HFFc6 (cell line): ENCODE measurements at places on chromosomes 5 and 9.

- peak; percentile 75 for DNase-seq
Measured at GRCh38 chr5:13567819-13568218, 376.7 kb downstream of the DNAH5 start.

DNA sequence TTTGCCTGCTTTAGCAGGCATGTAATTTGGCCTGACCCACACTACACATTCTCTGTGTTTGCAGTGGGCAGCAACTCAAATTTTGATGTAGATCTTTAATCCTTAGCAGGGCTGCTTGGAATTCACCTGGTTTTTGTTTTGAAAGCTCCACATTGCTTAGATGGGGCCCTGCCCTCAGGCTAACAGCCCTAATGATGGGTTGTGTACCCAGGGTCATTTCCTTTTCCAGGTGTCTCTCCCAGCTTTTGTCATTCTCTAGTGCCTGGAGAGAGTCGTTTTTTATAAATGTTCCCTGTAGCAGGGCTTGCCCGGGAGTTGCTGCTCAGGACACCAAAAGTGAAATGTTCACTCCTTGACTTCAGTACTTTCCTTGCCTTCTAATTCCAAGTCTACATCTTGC lies 126.3 kb downstream of the TRIO start:
- DNase-seq: no peak

- DNase-seq: no peak
Measured at GRCh38 chr9:76194896-76195295, 199.3 kb downstream of the RFK start.

DNA sequence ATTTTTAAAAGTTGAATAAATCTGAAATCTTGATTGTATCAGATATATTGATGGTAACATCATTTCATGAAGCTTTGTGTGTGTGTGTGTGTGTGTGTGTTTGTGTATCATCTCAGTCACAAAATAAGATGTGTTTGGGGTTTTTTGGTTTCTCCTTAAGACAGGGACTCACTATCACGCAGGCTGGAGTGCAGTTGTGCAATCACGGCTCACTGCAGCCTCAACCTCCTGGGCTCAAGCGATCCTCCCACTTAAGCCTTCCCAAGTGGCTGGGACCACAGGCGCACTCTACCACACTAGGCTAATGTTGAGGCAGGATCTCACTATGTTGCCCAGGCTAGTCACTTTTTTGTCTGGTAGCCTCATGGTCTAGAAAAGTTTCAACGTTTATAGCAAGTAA lies 83.4 kb upstream of the DMRT1 start:
- DNase-seq: no peak

- DNase-seq: peak; percentile 59
Measured at GRCh38 chr9:5442400-5443011, 4.8 kb upstream of the PLGRKT start.

DNA sequence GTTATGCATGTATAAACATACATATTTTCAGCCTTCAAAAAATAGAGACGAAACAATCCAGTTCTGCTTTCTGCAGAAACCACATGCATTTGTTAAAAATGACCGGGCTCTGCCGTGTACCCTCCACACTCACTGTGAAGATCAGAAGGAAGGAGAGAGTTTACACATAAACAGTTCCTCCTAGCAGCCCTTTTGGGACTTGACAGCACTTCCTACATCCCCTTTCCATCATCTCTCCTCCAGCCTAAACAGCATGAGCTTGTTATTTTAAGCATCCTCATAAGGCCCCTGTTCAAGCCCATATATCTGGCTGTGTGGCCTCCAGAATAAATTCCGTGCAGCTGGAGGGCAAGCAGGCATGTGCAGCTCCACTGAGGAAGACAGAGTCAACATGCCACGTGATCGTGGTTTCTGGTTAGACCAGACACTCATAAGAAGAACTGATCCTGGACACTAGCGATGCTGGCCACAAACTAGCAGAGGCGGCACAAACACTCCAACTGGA lies 42.2 kb downstream of the NIPAL4 start:
- no peak for DNase-seq

DNA sequence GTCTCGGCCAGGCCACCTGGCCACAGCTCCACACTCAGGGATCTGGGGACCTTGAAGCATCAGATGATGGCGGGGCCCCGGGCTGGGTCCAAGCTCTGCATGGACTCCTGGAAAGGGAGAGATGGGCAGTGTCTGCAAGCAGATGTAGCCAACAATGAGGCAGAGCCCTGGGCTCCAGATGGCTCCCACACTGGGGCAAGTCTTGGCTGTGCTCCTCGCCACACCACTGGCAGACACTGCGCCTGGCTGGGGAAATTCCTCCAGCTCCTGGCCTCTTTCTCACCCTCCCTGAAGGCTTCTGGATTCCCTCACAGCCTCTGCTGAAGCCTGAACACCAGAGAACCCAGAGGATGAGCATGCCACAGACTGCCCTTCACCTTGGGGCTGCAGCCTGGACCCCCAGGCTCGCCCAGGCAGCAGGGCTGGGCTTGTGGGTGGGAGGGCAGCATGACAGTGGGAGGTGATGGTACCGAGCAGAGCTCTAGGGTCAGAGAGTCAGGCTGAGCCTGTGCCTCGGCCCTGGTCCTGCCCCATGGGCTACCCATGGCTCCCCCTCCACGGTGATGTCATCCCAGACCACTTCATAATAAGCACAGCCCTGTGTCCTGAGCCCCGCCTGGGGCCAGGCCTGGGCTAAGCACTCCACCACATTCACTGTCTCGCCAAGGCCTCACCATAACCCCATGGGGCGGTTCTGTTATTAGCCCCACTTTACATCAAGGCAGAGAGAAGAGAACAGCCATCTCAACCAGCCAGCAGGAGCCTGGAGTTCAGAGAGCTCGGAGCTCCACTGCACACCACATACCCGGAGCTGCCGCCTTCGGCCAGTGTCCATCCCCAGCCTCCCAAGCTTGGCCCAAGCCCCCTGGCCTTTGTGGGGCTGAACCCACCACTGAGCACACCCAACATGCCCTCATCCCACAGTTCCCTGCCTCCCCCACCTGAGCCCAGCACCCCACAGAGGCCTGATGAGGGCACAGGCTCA lies 62.2 kb upstream of the ADAMTS2 start:
- peak; percentile 22 for DNase-seq

DNA sequence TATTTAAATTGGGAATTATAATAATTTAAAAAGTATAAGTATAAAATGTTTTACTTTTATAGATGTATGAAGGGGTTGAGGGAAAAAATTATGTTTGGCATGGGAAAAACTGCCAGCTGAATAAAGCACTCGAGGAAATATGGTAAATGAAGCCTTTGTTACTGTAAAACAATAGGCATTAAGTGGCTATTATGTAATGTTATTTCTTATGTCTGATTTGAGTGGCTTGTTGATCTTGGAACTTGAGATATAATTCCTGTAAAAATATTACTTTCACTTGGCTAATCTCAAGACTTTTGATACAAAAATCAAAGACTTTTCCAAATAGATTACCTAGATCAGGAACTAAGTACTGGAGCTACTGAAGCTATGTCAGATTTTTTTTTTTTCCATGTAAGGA lies 182.9 kb downstream of the CD180 start:
- DNase-seq: no peak

DNA sequence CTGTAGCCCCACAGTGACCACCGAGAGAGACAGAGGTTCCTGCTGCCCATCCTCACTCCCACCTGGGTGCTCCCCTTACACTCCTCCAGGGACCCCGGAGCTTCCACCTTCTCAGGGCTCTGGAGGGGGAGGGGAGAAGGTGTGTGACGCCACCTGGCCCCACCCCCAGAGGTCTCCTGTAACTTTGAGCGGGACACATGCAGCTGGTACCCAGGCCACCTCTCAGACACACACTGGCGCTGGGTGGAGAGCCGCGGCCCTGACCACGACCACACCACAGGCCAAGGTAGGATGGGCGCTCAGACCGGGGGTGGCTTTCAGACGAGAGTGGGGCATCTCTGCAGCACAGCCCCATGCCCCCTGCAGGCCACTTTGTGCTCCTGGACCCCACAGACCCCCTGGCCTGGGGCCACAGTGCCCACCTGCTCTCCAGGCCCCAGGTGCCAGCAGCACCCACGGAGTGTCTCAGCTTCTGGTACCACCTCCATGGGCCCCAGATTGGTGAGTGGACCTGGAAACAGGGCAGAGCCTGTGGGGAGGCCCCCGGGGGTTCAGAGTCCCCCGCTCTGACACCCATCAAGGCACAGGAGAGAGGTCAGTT lies 4.5 kb downstream of the MAMDC4 start:
- no peak for DNase-seq

DNA sequence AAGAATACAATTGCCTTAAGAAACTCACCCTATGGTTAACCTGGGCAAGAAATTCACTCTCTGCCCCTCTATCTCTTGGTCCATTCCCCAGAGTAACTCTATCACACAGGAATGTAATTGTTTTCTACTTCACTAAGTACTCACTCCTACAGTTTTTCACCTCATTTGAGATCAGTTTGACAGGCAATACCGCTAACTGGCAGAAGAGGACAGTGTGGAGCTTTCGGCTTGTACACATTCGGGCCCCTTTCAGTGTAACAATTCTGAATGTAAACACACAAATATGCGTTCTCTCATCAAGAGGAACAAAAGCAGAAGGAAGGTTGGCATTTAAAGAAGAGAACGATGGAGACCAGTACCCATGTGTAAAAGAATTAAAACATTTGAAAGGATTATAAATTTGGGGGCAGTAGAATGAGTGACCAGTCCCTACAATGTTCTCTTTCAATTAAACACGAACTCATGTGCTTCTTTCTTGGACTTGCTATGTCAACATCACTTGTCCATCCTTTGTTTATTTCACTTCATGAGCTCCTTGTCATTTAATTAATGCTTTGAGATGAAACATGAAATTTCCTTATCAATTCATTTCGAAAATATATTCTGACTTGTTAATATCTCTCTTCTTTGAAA lies 188.5 kb upstream of the GRAMD2B start:
- no peak for DNase-seq

DNA sequence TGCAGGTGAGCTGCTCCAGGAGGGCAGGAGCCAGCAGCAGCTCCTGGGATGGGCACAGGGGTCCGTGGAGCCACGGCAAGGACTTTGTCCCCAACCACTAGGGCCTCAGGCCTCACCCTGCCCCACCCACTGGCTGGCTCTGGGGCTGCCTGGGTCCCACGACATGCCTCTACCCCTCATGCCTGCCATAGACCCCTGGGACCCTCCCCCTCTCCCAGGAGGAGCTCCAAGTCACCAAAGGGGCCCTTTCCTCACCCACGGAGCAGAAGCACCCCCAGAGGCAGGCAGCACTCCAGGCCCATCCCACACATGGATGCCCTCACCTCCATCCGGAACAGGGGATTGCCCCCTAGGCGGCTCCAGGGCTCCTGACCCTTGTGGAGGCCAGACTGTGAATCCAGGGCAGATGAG lies 6.5 kb downstream of the ABCA2 start:
- no peak for DNase-seq

DNA sequence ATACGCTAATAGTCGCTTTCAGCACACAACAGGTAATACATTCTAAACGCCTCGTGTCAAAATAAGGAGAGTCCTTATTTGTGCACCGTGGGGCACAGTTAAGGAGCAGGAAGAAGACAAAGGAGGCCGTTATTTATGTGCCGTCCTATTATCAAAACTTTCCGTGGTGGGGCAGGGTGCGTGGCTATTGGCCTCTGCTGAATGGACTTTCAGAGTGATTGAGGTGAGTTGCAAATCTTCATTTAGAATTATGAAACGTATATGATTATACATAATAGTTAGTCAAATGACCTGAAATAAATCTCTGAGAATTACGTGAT lies 833 bp downstream of the C5orf24 start:
- DNase-seq: no peak

DNA sequence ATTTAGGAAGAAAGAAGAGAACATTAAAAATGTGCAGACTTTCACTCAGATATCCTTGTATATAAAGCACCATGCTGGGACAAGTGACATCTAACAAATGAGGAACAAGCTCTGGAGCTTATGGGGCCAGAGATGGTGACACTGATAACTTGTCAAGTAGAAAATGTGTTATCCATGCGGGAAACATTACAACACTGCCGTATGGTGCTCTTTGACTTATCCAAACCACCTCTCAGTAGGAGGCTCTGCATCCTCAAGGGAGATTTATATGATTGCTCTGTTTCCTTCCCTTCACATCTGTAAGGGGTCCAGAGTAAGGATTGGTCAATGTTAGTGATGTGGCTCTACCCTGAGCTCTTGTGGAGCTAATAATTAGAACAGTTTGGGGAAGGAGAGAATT lies 23.5 kb downstream of the KCTD16 start:
- no peak for DNase-seq

DNA sequence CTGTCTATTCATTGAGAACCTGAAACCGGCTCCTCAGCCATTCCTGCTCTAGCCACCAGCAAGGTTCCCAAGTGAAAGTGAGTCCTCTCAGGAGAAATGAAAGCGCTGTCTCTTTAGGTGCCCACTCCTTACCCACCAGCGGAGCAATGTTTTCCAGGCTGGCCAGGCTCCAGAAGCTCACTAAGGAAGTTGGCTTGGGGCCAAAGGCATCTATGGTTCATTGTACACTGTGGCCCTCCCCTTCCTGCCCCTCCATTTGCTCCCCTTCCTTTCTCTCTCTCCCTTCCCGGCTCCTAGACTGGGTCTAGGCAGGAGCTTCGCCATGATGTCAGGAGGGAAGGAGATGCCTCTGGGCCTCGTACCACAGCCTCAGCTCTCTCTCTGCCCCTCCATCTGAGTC lies 1.1 kb upstream of the GABRP start:
- DNase-seq: no peak

DNA sequence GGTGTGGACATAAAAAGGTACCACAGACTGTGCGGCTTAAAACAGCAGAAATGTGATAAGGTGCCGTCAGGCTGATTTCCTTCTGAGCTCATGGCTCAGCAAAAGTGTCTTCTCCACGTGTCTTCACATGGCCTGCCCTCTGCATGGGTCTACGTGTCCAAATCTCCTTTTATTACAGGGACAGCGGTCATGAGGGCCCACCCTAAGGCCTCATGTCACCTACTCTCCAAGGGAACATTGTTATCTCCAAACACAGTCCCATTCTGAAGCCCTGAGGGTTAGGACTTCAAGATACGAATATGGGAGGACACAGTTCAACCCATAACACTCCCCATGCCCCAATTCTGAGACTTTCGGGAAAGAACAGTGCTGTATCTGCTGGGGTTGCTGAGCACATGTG lies 35.2 kb downstream of the COL23A1 start:
- DNase-seq: no peak

DNA sequence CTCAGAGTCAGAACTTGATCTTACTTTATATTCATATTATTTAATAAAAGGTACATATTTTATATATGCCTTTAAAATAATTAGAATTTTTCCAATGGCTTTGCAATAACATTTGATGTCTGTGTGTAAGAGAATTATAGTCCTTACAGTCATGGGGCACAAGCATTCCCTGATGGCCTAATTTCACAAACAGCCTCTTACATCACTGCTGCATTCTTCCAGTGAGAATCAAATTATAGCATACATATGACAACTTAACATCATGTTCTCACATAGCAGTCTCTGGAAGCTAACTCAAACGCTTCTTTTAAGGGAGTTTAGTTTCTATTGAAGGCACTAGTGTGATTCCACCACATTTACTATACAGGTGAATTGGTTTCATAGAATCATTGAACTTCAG lies 15.3 kb upstream of the PRUNE2 start:
- no peak for DNase-seq
